CD4-positive, alpha-beta T cell treated with Interleukin-15 for 1 hour (primary cell): ENCODE measurements at places on chromosomes 3 and 15.
A peak's percentile ranks its signal among the peaks of the same experiment; 100 is the strongest.

DNA sequence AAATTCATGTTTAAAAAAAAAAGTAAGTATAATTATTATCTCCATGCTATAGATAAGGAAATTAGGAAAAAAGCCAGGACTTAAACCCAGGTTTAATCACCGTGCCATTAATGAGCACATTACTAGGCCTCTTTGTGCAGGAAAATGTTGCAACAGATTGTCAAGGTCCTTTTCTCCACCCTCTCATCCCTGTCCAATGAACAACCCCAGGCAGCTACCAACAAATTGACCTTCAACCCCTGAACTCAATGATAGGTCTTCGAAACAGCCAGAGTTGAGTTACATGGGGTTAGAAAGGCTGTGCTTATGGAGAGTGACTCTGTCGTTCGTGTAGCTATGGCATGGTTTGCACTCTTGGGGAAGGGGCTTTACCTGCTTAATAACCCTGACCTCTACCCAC is 84.2 kb upstream of the CTNNB1 start:
- no peak for DNase-seq

- DNase-seq = no peak
These were observed 150.0 kb upstream of the CHL1 start for GRCh38 chr3:46576-46975.

DNA sequence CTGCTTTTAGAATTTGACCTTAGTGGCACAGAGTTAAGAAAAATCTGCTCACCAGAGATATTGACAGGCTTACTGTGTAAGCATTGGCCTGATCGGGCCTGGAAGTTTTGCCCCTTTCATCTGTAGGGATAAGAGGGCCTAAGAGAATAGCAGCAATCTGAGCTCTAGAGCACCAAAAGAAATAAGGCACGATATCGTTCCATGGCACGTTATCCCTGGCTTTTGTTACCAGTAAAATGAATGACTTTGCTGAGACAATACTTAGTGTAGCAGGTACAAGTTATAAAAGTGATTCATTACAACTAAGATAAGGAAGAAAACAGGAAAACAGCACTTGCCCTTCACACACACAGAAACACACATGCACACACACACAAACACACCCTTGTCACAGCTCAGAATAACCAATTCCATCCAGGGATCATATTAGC is 5.0 kb downstream of the THBS1 start:
- DNase-seq = no peak

GRCh38 chr3:39638301-39638700 is 170.8 kb downstream of the MOBP start:
- no peak for DNase-seq

DNA sequence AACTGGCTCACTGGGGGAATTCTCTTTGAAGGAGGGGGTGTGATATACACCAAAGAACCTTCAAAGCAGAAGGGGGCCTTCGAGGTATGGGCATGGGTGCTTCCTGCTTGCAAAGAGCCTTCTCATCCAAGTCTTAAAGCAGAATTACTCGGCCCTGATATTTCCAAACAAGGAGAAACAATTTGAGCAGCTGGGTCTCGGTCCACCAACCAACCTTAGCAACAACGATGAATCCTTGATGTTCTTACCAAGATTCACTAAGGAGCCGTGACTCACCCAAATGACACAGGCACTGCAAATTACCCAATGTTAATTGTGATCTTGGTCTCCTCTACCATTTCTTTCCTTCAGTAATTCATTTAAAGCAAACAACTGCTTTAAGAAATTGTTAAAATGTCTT is 7.7 kb downstream of the HOMER2 start:
- no peak for DNase-seq

DNA sequence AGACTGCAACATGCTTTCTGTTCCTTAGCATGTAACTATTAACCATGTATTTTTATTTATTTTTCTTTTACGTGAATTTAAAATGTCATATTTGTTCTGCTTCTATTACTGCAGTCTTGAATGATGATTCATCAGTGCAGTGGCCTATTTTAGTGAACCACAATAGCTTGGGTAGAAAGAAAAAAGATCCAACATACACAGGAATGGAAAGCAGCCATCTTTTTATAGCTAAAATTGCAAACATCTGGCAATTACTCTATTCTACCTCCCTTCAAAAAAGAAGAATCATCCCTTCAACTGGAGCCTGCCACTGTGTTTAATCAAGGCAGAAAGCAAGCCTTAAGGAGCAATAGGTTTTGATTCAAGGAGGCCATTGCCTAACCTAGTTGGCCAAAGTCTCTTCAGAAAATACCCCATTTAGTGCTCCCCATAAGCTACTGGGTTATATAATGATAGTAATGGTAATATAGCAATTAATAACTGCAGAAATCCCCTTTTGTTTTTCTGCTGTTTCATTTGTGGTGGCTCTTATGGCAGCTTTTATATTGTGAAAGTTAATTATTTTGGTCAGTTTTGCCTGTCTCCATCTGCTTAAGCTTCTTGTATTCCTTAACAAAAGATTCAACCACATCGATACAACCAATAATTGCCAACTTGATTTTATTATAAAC is 267.3 kb downstream of the LPP start:
- DNase-seq = no peak

DNA sequence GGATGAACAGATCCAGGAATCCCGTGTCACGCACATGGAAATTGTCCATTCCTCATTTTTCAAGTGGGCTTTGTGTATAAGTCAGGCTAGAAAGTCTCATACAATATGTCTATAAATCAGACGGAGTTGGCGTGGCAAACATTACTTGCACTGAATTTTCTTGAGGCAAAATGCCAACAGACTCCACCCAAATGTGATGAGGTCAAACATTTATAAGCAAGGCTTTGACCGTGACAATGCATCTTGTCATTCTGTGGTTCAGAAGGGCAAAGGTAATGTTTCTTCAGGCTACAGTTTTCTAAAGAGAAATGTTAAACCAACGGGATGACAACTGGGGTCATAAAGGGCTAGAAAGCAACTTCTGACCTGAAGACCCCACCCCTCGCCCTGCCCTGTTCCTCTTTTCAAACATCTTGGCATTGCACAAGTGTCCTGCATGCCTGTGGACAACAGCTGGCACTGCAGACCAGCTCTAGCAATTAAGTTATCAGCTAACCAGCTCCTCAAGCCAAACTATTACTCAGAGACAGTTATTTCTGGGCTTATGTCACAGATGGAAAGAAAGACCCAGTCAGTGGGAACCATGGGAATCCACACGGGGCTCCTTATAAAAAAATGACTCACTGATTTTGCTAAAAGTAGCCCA is 36.5 kb upstream of the SPTBN5 start:
- peak; percentile 71 for DNase-seq

GRCh38 chr15:100759106-100759505 is 120.5 kb upstream of the ALDH1A3 start:
- no peak for DNase-seq

- no peak for DNase-seq
These were observed 230.3 kb downstream of the SCAPER start for GRCh38 chr15:76674883-76675282.

DNA sequence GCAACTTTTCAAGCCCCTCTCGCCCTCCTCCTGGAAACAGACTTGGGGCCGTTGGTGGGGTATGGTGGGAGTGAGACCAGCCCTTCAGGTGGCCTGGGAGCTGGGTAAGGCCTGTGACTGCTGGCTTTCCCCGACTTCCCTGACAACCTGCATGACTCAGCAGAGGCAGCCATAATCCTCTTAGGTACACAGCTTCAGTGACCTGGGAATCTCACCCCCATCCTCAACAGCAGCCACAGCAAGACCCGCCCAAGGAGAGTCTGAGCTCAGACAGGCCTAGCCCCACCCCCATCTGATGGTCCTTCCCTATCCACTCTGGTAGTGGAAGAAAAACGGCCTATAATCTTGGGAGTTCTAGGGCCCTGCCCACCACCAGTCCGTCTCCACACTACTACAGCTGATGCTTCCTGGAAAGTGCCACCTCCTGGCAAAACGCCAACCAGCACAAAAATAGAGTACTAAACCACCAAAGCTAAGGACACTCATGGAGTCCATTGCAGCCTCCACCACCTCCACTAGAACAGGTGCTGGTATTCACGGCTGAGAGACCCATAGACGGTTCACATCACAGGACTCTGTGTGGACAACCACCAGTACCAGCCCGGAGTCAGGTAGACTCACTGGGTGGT is 13.1 kb upstream of the SLC27A2 start:
- DNase-seq = no peak

- DNase-seq = no peak
These were observed 77.8 kb upstream of the WDR72 start for GRCh38 chr15:53837263-53837662.

DNA sequence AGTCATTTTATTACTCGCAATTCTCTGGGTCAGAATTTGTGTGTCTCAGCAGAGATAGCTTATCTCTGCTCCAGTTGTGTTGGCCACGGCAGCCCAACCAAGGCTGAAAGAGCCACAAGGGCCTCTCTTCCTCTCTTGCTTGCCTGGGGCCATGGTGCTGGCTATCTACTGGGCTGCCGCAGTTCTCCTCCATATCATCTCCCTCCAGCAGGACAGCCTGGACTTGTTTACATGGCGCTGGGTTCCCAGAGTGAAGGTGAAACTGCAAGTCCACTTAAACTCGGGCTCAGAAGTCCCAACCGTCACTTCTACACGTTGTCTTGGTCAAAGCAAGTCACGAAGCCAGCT is 134.8 kb downstream of the UACA start:
- no peak for DNase-seq

GRCh38 chr15:100760357-100760903 is 119.2 kb upstream of the ALDH1A3 start:
- no peak for DNase-seq

- DNase-seq = no peak
These were observed 191.3 kb upstream of the ZNF385D start for GRCh38 chr3:21942328-21942727.
